ENCODE measurements at places on chromosomes 5 and 9.
A peak's percentile ranks its signal among the peaks of the same experiment; 100 is the strongest.

DNA sequence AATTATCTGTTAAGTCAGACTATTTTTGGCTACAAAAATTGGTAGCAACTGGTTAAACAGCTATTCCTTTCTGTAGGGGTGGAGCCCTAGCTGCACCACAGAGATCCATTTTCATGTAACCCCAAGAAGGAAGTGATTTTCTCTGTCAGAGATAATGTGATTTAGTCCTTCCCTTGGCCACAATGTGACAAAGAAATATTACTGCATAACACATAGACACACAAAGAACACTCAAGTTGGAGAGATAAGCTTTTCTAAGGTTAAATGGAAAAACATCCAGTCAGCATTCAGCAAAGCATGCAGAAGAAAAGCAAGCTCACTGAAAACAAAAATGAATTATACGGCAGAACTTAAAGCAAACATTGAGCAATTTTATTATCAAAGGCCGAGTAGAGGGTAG lies 227.8 kb upstream of the CDH9 start:
- DNase-seq, result no peak

GRCh38 chr5:95843733-95844223 lies 21.3 kb upstream of the GLRX start:
- no peak for DNase-seq

GRCh38 chr5:34045996-34046395 lies 3.0 kb upstream of the C1QTNF3 start:
- no peak for DNase-seq

DNA sequence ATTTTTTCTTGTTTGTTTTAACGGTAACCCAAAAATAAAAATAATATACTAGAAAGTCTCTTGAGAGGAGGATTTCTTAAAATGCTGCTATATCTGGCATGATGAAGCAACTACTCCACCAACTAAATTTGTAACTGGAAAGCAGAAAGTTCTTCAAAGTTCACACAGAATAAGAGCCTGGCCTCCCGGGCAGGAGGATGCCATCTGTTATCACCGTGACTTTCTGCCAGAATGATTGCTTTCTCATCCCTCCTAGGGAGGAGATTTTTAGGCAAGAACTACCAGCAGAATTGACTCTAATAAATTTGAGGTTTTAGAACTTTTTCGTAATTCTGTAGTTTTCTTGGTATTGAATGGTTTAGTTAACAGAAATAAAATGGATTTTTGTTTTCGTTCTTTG lies 464.6 kb upstream of the ACTBL2 start:
- DNase-seq, result no peak

DNA sequence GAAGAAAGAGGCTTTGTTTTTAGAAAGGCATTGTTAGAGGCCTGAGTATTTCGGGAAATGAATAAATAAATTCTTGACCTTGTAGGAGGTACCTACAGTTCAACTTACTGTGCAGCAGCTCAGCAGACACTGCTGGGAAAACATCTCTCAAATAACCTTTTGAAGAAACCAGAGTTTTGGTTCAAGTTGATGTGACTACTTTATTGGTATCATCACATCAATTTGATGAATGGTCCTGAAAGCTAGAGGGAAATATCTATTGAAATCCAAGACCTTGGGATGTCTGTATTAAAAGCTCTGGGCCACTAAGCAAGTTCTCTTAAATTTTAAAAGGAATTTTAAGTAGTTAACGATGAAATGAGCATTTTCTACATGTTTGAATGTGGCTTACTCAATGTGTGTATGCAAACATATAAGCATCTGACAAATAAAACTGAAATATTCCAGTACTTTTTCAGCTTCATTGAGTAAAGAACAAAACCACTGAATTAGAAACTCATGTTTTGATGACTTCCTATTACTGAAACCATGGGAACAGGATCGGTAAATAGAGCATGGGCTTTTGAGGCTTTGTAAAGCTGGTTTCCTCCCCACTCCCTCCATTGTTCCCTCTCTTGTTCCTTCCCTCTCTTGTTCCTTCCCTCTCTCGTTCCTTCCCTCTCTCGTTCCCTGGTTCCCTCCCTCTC lies 36.7 kb downstream of the SLC27A6 start:
- no peak for DNase-seq

GRCh38 chr9:11086561-11086960 lies 473.8 kb upstream of the PTPRD start:
- DNase-seq, result no peak

- DNase-seq, result no peak
Observed at GRCh38 chr5:124936626-124936933, 190.1 kb upstream of the ZNF608 start.

GRCh38 chr5:37208883-37209797 lies 40.0 kb downstream of the CPLANE1 start:
- no peak for DNase-seq

DNA sequence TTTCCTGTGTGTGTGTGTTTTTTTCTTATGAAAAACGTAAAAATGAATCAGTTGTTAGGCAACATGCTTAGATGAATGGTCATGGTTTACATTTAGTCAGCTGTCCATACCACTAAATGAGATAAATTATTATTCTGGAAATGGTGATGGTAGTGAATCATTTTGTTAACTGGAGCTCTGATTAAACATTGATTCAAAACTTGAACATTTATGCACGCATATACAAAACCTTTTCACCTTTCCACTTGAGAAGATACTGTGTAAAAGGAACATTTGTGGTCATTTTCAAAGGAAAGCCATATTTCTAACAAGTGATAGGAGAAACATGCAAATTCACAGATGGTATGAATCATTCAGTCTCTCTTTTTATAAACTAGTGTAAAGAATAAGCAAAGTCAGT lies 162.0 kb downstream of the SLC25A46 start:
- DNase-seq, result no peak

GRCh38 chr9:80407220-80407619 lies 835.5 kb downstream of the TLE4 start:
- no peak for DNase-seq

GRCh38 chr5:67793966-67794365 lies 421.6 kb upstream of the PIK3R1 start:
- no peak for DNase-seq

DNA sequence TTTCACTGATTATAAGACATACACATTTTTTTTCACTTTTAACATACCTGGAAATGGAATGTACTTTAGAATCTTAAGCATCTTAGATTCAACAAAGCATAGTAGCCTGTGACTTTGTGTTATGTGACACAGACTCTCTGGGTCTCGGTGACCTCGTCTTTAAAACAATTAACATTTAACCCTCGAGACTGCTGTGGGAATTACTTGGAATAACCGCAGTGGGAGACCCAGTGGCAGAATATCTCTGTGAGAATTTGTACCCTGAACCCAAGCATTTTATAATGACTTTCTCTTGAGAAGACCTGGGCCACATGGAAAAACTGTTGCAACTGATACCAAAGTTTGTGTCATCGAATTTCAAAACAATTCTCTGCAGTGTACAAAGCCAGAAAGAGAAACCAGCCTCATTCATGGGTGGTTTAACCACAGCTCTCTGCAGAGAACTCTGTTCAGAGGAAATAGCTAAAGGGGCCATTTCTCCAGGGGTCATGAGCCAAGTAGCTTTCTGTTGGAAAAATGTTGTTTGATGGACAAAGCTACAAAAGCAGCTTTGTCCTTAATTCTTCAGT lies 10.0 kb upstream of the RETREG1 start:
- DNase-seq, result peak; percentile 85

- DNase-seq, result no peak
Observed at GRCh38 chr5:108505608-108506007, 123.7 kb upstream of the FBXL17 start.

- DNase-seq, result no peak
Observed at GRCh38 chr9:87909310-87910041, 8.3 kb upstream of the SPATA31C1 start.

DNA sequence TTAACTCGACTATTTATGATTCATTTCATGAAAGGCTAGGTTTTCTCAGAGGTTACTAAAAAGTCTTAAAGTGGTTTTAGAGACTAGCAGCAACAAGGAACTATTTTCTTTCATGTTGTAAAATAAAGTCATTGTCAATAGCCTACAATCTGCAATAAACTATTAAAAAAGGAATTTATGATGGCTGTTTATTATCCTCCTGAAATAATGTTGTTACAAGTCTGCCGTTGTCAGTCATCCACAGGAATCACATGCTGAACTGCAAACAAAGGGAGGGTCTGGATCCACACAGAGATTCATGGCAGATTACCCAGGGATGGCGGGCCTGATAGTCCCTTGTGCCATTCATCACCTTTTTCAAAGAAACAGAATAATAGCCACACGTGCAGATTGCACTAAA lies 49.2 kb downstream of the TMEM174 start:
- no peak for DNase-seq

GRCh38 chr5:78336698-78337097 lies 23.7 kb upstream of the SCAMP1 start:
- DNase-seq, result no peak

GRCh38 chr5:6118691-6119090 lies 259.7 kb downstream of the MED10 start:
- DNase-seq, result no peak

DNA sequence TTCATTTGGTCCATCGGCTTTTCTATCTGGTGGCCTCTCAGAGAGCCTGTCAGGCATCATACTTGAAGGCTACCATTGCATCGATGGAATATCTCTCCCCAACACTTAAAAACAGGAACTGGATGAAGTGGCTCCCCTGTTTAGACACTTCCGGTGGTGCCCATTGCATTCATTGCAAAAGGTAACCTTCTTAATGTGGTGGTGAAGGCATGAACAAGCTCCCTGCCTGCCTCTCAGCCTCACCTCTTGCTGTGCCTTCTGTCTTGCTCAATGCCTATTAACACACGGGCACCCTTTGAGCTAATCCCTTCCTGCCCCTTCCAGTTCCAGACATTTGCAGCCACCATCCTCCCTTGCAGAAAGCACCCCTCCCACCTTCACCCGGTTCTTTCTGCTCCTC lies 233.1 kb upstream of the MSX2 start:
- no peak for DNase-seq

DNA sequence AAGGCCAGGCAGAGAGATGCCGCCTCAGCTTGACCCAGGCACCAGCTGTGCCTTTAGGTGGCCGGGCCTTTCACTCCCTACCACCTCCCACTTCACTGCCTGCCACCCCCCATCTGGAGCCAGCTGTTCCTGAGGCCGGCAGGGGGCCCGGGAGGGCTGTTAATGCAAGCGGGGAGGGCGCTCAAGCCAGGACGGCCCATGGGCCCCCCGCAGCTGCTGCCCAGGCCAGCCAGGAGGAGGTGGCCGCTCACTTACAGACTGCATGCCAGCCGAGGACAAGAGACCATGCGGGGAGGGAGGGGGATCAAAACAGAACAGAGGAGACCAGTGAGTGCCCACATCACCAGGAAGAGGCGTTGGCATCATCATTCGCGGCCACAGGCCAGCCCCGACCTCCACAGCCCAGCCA lies 4.5 kb downstream of the ABCA2 start:
- no peak for DNase-seq

DNA sequence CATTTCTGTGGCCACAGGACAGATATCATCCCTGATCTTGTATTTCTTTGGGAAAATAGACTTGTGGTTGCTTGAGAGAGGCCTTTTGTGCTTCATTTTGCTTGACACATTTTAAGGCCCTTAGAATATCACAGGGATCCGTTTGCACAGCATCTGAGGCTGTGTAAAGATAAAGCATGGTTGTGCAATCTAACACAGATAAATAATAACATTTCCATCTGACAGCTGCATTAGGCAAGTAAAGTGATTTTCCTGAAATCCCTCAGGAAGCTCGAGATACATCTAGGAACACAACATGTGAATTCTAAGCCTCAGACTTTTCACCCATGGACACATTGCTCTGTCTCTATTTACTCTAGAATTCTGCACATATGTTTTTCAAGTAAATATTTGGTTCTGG lies 212.8 kb upstream of the ADAMTSL1 start:
- no peak for DNase-seq

DNA sequence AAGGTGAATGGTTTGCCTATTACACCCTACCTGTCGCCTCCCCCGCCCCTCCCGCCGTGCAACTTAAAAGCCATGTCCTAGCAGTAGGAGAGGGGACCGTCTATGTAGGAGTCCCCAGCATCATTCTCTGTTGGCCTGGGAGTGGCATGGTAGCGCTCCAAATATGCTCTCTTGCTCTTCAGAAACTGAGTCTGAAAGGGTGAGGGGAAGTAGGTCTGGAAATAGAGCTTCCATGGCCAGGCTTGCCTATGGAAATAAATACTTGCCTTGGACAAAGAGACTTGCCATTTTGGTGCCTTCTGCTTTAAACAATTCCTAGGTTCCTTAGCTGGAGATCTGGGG lies 1.4 kb downstream of the RGS7BP start:
- no peak for DNase-seq

DNA sequence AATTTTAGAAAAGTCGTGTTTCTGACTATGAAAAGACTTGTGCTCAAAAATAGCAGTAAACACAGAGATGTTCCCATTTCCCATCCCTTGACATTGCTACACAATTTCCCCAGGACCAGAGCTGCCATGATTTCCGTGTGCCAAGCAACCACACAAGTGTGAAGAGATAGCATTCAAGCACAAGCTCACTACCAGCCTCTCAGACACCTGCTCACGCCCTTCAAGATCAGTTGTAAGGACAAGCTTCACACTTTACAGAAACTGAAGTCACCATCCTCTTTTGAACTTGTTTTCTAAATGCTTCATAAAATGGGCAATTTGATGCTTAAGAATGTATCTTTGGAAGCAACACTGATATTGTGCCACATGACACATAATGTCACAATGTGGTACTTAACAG lies 333.1 kb downstream of the CAAP1 start:
- DNase-seq, result no peak

DNA sequence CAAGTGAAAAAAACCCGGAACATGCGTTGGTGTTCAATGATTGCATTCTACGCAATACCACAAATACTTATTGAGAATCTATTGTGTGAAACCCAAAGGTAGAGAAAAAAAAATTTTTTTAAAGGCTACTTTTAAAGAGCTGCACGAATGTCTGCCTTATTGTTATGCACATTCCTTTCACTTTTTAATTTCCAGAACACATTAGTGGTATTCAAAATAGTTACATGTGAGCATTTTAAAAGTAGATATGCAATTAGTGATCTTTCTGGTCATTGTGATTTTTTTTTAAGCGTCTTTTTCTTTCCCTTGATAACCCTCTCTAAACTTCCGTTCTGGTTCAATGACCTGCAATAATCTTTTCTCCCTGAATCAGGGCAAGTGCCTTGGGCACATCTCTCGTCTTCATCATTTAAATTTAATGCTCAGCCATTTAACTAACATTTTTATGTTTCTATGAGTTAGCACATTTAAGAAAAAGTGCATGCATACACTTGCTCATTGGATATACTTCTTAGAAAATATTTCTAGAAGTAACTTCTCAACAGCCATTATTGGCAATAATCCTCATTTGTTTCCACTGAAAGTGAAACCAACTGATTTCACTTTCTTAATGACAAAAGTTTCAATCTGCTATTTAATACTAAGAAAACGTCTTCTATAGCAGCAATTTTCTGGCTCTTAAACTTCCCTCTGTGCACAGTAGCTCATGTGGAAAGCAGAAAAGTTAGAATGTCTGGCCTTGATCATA lies 80.3 kb downstream of the CDH6 start:
- DNase-seq, result no peak

- no peak for DNase-seq
Observed at GRCh38 chr5:78129597-78129996, 164.9 kb downstream of the AP3B1 start.

GRCh38 chr9:22342491-22343217 lies 104.0 kb upstream of the DMRTA1 start:
- DNase-seq, result no peak

Data from Jurkat, Clone E6-1 (cell line).